MV-4-11 (cell line): ENCODE measurements at places on chromosomes 13 and 19.

- no peak for DNase-seq
Measured at GRCh38 chr13:109740121-109740520, 46.3 kb downstream of the IRS2 start.

- no peak for DNase-seq
Measured at GRCh38 chr19:50510121-50510670, 795 bp downstream of the JOSD2 start.

GRCh38 chr13:49536144-49536873 is 40.6 kb downstream of the PHF11 start:
- DNase-seq = peak; percentile 34

DNA sequence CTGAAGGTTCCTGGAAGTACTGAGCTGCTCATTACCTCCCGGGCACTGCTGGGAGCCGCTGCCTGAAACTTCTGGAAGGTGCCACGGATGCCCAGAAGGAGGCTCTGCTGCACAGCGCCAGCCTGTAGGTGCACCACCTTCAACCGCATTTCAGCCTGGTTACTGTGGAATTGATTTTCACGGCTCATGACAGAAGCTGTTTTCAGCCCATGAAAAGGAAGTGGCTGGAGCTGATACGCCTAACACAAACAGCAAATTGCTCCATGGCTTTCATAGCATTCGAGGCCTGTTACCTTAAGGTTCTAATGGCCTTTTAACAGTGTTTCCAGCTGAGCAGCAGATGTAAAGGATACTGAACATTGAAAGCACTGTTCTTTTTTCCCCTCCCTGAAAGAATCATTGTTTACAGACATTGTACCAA is 22.0 kb downstream of the GPC6 start:
- DNase-seq = no peak

DNA sequence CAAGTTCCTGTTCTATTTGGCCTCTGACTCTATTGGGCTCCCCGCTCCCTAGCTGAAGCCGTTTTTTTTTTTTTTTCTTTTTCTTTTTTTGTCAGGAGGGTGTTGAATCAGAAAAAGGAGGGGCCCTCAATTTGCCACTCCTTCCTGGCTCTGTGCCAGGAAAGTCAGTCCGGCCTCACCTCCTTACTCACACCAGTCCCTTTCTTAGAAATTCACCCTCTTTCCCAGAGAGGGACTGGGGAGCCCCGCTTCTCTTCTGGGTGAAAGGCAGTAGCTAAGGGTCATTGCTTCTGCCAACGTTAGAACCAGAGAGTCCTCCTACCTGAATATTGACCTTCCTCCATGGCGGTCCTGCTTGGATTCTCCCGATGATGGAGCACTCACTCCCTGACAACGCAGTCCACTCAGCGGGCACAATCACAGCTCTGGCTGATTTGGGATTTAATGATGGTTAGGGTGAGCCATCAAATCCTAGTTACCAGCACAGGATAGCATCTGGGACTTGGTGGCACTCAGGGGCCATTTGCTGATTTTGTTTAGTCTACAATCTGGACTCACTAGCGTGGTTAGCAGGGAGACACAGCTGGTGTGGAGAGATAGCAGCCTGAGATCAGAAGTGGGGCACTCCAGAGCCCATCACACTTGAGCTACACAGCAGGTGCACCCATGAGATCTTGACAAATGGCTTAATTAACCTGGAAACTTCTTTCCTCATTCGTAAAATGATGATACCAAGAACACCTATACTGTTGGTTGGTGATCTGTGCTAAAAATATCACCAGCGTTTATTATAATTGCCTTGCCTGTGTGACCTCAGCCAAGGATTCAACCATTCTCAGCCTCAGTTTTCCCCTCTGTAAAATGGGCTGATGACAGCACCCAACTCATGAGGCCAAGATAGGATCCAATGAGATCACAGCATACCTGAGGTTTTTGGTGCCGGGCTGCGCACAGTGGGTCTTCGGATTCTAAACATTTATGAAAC is 2.2 kb downstream of the FCER2 start:
- DNase-seq = peak; percentile 70

GRCh38 chr13:66069570-66069969 is 1160.6 kb downstream of the PCDH9 start:
- DNase-seq = no peak

GRCh38 chr19:6092329-6093286 is 17.7 kb downstream of the RFX2 start:
- peak; percentile 92 for DNase-seq

- DNase-seq = peak; percentile 1
Measured at GRCh38 chr13:73835138-73835721, 299.0 kb downstream of the KLF12 start.

- DNase-seq = no peak
Measured at GRCh38 chr19:32566246-32566830, 14.7 kb upstream of the PDCD5 start.

DNA sequence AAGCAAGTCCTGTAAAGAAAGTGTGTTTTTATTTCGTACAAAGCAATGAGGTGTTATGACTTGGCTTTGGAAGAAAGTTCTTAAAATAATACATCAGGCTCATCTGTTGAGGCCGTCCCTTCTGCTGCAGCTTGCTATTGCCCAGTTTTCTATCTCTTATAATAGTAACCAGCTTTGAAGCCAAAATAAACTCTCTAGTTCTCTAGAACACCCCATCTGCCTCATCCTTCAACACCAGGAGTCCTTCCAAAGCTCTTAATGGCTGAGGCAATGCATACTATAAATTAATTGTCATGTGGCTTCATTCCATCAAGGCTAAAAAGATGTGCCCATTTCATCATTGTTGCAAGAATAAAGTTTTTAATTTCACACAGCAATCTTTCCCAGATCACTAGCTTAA is 49.4 kb upstream of the IPO5 start:
- DNase-seq = no peak

- no peak for DNase-seq
Measured at GRCh38 chr13:113638173-113638746, 19.7 kb downstream of the ATP4B start.

DNA sequence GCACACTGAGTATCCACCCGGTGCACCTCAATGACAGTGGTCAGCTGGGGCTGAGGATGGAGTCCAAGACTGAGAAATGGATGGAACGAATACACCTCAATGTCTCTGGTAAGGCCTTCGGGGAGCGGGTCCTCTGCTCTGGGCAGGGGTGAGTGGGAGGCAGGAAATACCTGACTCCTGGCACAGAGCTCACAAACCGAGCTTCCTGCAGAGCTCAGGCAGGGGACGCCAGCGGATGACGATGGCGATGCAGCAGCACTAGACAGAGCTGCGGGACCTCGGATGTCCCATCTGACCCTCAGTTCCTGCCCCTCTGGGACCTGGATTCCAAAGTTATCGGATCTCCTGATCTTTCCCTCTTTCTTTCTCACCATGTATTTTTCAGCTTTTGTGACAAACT is 3.8 kb downstream of the CD22 start:
- no peak for DNase-seq

- DNase-seq = no peak
Measured at GRCh38 chr13:99417201-99418102, 83.8 kb upstream of the TM9SF2 start.

DNA sequence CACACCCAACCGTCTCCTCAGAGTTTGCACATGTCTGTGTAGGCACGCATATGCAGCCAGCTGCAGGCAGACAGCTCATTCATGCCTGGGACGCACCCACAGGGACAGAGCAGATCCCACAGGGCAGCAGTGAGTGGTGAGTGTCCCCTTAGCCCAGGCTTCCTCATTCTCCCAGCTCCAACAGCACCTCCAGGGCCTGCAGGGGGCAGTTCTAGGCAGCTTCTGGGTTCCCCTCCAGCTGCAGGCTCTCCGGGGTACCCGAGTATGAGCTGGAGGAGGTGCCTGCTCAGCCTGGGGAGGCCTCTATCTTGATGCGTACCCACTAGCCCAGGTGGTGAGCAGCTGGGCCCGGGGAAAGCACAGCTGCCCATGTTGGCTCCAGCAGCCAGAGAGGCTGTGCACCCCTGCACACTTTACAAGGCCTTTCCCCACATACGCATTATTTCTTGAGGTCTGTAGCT is 1.3 kb upstream of the SHANK1 start:
- DNase-seq = peak; percentile 97

GRCh38 chr19:12703046-12703445 is 6.6 kb upstream of the FBXW9 start:
- DNase-seq = peak; percentile 68

DNA sequence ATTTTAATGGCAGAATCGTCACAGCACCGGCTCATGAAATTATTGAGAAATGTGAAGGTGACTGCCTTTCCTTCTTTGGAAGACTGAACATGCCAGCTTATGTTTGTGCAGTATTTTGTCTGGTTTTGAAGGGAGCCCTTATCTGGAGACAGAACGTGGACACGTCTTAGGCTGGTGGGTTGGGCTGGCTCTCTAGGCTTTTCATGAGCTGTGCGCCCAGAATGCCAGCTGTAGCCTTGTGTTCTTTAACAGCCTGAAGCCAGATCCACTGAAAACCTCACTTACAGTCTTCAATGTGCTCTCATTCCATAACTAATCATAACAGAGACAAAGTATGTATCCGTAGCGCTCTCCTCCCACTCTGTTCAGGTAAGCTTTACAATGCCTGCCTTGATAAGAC is 184.4 kb upstream of the HTR2A start:
- DNase-seq = no peak

GRCh38 chr19:53867225-53868090 is at the start of gene MYADM:
MYADM (plus strand) TSS chr19:53867883; CDS start chr19:53873530, 5,647 bp downstream.
- peak; percentile 99 for DNase-seq

- DNase-seq = no peak
Measured at GRCh38 chr13:36788276-36788675, 30.7 kb upstream of the RFXAP start.

DNA sequence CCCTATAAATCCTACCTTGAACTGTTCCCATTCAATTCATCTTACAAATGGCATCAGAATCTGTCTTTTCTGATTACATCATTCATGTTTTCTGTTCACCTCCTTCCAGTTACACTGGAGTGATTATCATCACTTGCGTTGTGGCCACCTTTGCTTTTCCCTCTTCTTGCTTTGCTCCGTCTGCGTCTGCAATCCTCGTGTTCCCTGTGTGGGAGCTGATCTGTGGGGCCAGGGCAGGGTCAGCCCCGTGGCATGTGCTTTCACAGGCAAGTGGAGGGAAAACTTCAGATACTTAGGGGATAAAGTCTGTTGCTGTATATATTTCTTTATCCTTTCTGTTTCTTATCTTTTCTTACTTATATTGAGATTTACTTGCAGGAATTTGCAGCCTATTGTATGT is 277.7 kb downstream of the SLC7A1 start:
- DNase-seq = no peak

DNA sequence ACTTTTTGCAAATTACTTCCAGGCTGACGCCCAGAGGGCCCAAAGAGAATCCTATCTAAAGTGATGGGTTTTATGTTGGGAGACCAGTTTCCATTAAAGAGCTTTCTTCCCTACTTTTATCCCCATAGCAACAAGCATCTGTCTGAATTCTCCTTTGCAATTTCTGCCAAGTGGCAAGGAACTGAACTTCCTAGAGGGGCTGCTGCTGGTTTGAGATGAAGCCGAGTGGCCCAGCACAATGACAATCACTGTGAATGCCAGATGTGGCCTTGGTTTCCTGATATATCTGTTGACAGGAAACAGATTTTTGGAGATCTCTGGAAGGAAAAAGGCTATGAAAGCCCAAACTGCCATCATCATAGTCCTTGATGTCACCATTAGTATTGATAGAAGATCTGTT is 198.6 kb downstream of the OXGR1 start:
- no peak for DNase-seq

GRCh38 chr13:48828962-48829411 is 146.7 kb upstream of the FNDC3A start:
- no peak for DNase-seq

DNA sequence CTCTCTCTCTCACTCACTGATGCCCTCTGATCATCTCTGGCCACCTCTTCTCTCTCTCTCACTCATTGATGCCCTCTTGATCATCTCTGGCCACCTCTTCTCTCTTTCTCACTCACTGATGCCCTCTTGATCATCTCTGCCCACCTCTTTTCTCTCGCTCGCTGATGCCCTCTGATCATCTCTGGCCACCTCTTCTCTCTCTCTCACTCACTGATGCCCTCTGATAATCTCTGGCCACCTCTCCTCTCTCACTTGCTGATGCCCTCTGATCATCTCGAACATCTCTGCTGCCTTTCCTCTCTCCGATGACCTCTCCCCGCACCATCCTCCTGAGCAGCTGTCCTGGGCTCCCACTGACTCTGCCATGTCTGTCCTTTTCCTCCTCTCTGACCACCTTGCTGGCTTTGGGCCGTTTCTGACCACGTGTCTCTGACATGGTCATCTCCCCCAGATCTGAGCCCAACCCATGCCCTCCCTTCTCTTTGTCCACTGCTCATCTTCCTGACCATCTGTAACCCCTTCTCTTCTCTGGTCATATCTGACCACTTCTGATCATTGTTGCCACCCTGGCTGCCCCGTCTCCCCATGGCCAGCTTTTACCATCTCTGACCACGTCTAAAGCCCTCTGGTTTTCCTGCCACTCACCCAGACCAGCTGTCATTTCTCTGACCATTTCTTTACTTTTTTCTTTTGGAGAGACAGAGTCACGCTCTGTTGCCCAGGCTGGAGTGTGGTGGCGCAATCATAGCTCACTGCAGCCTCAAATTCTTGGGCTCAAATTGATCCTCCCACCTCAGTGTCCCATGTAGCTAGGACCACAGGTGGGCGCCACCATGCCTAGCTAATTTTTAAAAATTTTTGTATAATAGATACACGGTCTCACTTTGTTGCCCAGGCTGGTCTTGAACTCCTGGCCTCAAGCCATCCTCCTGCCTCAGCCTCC is 2.4 kb downstream of the LRFN3 start:
- DNase-seq = no peak

DNA sequence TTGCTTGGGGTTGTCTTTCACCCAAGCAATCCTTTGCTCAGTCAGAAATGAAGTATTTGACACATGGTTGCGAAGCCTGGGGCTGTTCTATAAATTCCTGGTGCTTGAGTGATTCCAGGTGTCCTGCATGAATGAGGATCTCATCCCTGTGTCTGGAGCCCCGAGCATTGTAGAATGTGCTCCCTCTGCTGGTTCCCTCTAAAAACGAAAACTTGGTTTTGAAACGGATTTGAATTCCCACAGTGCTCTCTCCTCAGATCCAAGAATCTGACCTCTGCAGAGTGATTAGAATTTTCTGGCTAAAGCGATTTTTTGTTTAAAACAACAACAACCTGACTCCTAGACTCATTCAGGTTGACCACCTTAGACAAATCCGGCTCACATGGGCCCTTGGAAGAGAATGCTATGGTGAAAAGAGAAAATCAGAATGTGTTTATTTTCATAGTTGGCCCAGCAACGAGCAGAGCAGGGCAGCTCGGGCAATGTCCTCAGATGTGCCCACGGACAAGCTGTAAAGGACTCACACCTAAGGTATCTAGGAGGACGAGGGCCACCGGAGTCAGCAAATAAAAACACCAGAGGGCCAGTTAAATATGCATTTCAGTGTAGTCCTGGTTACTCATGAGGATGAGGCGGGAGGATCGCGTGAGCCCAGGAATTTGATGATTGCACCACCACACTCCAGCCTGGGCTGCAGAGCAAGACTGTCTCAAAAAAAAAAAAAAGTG is 8.7 kb upstream of the ATP12A start:
- peak; percentile 43 for DNase-seq

GRCh38 chr19:3263866-3264265 is 39.4 kb downstream of the CELF5 start:
- DNase-seq = no peak
